ENCODE measurements at places on chromosomes 16 and 17.

- DNase-seq = no peak
These were observed 954 bp downstream of the IL32 start for GRCh38 chr16:3066440-3066748.

DNA sequence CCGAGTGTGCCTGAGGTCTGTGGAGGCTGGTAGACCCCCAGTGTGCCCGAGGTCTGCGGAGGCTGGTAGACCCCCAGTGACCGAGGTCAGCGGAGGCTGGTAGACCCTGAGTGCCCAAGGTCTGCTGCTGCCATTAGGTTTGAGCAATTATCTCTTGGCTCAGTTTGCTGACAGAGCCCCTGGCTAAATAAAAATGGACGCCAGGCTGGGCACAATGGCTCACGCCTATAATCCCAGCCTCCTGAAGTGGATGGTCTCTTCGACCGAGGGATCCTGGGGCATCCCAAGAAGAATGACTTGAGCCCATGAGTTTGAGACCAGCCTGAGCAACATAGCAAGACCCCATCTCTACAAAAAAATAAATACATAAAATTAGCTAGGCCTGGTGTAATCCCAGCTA, 98.7 kb upstream of the ZNF469 start:
- DNase-seq = no peak

GRCh38 chr17:3915995-3916696, at the start of gene P2RX1:
Gene P2RX1 (minus strand): TSS chr17:3916465. CDS start chr17:3916225, 240 bp downstream.
- peak; percentile 21 for DNase-seq

DNA sequence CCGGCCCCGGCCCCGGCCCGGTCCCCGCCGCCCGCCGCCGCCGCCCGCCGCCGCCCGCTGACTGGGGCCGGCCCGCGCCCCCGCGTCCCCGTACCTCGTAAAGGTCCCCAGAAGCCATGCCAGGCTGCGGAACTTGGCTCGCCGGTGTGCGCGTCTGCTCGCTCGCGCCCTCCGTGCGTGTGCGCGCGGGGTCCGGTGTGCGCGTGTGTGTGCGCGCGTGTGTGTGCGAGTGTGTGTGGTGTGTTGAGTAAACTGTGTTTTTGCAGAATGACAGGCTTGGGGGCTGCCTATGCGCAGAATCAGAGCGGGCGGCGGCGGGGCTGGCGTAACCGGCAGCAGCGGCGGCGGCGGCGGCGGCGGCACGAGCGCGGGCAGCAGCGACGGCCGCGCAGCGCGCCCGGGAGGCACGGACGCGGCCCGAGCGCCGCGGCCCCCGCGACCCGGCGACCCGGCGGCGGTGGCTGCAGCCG, 307 bp downstream of the CDYL2 start:
- DNase-seq = peak; percentile 56

DNA sequence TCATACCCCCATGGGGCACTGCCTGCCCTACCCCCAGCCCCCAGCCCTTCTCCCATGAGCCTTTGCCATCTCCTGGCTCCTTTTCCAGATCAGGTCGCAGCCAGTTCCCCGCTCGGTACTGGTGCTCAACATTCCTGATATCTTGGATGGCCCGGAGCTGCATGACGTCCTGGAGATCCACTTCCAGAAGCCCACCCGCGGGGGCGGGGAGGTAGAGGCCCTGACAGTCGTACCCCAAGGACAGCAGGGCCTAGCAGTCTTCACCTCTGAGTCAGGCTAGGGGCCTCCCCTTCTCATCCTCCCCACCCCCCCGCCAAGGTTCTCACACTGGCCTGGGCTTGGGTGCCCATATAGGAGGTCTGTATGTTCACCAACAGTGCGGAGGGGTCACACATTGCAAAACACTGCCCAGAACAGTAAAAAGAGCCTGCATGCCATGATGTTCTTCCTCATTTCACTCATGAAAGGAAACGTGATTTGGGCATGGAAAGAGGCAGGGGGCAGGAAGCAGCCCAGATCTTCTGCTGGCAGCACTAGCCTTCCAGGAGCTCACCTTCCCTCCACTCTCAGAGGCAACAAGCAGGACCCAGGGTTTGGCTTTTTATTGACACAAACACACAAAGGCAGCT, 7.5 kb downstream of the IFI35 start:
- DNase-seq = no peak

DNA sequence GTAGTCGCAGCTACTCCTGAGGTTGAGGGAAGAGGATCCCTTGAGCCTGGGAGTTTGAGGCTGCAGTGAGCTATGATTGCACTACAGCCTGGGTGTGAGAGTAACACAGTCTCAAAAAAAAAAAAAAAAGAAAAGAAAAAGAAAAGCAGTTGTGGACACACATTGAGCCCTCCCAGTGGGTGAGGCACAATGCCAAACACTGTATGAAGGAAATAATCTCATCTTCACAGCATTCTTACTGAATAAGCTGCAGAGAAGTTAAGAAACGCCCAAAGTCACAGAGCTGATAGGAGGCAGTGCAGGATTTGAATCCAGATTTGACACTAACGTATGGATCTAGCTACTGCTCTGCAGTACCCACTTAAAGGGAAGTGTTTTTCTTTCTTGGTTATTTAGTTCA, 5.9 kb upstream of the LYZL6 start:
- no peak for DNase-seq

GRCh38 chr17:8628609-8629169, 1.8 kb downstream of the MYH10 start:
- no peak for DNase-seq

DNA sequence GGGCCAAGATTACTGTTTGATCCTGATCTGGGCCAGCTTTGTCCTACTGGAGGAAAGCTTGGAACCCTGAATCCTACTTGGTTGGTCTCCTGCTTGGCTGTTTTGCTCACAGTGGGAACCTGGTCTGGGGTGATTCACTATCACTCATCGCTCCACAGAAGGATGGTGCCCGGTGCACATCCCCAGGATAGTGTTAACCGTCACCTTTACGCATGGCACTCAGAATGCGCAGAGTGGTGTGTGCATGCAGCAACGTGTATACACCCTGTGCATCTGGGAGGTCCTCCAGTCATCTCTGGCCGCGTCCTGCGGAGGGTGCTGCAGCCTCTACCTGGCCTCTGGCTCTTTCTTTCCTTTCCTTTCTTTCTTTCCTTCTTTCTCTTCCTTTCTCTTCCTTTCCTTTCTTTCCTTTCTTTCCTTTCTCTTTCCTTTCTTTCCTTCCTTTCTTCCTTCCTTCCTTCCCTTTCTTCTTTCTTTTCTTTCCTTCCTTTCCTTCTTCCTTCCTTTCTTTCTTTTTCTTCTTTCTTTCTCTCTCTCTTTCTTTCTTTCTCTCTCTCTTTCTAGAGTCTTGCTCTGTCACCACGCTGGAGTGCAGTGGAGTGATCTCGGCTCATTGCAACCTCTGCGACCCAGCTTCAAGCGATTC, 13.1 kb downstream of the SOCS3 start:
- DNase-seq = no peak

- DNase-seq = no peak
These were observed 40.3 kb downstream of the COX4I1 start for GRCh38 chr16:85839681-85840240.

DNA sequence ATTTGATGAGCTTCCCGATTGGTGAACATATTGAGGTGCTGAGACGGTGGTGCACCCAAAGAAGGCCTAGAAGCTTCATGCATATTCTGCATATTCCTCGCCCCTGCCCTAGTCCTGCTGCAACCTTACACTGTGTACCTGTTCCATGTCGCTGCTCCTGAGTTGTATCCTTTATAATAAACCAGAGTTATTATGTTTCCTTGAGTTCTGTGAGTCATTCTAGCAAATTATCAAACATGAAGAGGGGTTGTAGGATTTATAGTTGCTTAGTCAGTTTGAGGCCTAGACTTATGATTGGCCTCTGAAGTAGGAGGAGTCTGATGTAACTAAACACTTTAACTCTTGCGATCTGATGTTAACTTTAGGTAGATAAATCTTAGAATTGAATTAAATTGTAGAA, 436.8 kb downstream of the CA10 start:
- no peak for DNase-seq
